Activated gamma-delta T cell treated with anti-CD3 and anti-CD28 coated beads, Interleukin-2, amount 50 U/mL, for 16 hours (primary cell): ENCODE measurements at places on chromosomes 6 and 20.

DNA sequence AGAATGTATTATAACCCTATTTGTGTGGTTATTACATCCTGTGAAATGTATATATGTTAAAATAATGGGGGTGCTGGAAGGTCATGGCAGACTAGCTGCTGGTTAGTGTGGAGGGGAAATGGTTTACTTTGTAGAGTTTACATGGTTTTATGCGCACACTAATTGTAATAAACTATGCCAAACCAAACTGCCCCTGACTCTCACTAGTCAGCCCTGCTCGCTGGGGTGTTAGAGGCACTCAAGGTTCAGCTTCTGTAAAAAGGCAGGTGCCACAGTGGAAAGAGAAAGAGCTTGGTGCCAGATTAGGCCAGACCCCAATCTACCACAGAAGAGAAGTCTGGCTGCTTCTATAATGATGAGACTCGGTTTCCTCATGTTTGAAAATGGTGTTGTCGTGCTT, 52.7 kb downstream of the GOPC start:
- peak; percentile 14 for DNase-seq

DNA sequence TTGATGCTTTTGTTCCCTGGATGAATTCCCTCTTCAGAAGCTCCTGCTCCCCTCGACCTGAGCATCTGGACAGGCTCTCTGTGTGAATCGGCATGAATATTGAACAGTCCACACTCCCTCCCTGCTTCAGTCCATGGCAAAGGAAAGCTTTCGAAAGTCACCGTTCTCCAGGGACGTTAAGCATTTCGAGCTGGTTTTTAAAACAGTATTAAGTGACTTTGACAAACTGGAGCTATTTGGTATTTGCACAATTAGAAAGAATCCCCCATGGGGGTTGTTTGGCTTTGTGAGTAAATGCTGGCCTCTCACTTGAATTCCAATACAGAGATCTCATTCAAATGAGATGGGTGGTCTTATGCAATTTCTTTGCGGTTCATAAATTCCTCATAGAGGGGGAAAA, 85.3 kb upstream of the TIAM2 start:
- DNase-seq = no peak

DNA sequence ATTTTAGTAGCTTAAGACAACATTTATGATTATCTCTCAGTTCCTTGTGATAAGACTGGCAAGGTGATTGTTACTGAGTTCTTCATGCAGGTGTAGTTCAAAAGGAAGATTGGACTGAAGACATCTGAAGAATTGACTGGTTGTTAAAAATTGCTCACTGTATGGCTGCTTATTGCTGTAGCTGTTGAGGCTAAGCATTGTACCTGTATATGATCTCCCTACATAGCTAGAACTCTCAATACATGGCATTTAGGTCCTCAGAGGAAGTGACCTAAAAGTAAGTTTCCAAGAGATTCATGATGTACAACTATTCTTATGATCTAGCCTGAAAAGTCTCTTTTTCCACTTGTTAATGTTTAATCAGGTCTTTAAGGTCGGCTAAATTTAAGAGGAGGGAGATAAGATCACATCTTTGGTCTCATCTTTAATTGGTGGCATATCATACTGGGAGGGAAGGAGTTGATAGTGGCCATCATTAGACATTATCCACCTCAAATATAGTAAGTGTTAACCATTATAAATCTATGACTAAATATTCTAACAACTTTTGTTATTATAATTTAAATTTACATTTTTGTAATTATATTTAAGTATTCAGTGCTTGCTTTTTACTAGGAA, 401.2 kb upstream of the EPHA7 start:
- no peak for DNase-seq

DNA sequence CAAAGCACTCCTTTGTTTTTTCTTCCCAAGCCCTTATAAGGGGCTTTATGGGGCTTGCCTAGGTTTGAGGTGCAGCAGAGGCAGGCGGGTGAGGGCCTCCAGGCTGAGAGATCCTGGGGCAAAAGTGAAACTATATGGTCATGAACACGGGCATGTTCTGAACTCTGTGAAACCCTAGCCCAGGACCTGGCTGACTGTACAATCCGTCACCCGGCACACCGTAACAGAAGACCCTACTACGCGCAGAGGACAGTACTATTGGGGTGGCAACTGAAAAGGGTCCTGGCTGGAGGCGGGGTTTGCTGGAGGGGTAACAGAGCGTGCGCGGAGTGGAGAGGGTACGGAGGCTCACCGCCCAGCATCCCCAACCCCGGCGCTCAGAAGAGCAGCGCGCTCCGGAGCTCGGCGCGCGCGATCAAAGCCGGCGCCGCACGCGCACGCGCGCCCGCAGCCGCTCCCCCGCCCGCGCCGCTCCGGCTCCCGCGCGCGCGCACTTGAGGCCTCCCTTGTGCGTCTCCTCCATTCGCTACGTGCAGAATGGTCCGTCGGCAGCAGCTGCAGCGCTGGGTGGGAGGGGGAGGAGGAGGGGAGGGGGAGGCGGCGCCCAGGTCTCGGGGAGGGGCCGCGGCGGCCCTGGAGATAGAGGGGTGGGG, 54.2 kb downstream of the MRPL14 start:
- DNase-seq = peak; percentile 41

GRCh38 chr6:168200571-168201134, 118.9 kb downstream of the DACT2 start:
- no peak for DNase-seq

GRCh38 chr6:77466055-77466450, 2.8 kb upstream of the HTR1B start:
- DNase-seq = no peak

DNA sequence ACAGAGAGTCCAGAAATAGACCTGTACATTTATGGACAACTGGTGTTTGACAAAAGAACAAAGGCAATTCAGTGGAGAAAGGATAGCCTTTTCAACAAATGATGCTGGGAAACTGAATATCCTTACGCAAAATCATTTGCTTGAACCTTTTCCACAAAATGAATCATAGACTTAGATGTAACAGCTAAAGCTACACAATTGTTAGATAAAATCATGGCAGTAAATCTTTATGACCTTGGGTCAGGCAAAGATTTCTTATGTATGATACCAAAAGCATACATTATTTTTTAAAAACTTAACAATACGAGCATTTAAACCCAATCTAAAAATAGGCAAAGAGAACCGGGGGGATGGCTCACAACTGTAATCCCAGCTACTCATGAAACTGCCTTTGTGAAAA, 73.5 kb upstream of the DST start:
- no peak for DNase-seq

- no peak for DNase-seq
Measured at GRCh38 chr6:56168596-56168995, 78.8 kb downstream of the COL21A1 start.
